ENCODE measurements at places on chromosomes 5 and 9.

- DNase-seq, result no peak
Observed at GRCh38 chr9:96052686-96053085, 177.2 kb downstream of the ERCC6L2 start.

DNA sequence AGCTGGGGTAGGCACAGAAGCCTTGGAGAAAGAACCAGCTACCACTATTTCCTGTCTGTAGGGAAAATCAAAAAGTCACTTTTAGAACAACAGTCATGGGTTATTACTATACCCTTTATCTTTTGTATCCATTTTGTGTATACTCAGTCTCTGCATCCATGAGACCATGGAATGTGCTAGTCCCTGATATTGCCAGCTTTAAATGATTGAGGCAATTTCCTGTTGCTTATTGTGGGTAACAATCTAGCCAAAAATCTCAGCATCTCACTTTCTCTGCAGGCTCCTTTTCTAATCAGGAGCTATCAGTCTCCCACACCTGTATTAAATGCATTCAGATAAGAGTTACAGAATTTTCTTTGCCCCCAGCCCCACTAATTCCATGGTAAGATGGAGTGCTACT lies 968 bp upstream of the KDM3B start:
- no peak for DNase-seq

- peak; percentile 68 for DNase-seq
Observed at GRCh38 chr9:34413231-34413852, 36.6 kb upstream of the MYORG start.

- DNase-seq, result no peak
Observed at GRCh38 chr5:31181376-31181987, 12.0 kb upstream of the CDH6 start.

DNA sequence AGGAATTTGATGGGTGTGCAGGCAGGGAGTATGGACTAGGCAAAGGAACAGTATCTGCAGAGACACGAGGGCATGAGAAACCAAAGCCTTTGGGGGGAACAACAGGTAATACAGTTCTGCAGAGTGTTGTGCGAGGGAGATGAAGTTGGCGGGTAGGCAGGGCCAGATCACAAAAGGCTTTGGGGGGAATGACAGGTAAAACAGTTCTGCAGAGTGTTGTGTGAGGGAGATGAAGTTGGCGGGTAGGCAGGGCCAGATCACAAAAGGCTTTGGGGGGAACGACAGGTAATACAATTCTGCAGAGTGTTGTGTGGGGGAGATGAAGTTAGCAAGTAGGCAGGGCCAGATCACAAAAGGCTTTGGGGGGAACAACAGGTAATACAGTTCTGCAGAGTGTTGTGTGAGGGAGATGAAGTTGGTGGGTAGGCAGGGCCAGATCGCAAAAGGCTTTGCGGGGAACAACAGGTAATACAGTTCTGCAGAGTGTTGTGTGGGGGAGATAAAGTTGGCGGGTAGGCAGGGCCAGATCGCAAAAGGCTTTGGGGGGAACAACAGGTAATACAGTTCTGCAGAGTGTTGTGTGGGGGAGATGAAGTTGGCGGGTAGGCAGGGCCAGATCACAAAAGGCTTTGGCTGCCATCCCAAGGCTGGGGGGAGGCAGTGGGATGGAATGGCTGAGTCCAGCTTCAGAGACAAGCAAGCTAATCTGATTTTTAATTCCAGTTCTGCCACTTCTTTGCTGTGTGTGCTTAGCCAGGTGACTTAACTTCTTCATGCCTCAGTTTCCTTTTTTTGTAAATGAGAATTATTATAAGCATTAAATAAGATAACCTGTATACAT lies 33.0 kb downstream of the FRMPD1 start:
- no peak for DNase-seq

- DNase-seq, result no peak
Observed at GRCh38 chr9:99593610-99594009, 228.1 kb upstream of the NR4A3 start.

- DNase-seq, result peak; percentile 11
Observed at GRCh38 chr5:145237843-145238242, 597.3 kb downstream of the PRELID2 start.

- no peak for DNase-seq
Observed at GRCh38 chr5:10734037-10734709, 26.9 kb downstream of the DAP start.

Data from activated naive CD4-positive, alpha-beta T cell treated with anti-CD3 and anti-CD28 coated beads for 36 hours (primary cell).